Stimulated activated CD8-positive, alpha-beta memory T cell treated with anti-CD3 and anti-CD28 coated beads, Interleukin-7, amount 100 ng/mL, for 48 hours (primary cell): ENCODE measurements at places on chromosomes 12 and 14.
A peak's percentile ranks its signal among the peaks of the same experiment; 100 is the strongest.

GRCh38 chr12:104154286-104154685 is 16.3 kb upstream of the NFYB start:
- DNase-seq, result no peak

GRCh38 chr12:115946867-115947695 is 330.4 kb downstream of the MED13L start:
- DNase-seq, result no peak

- DNase-seq, result peak; percentile 11
These were observed 751 bp downstream of the P3H3 start for GRCh38 chr12:6828781-6829535.

DNA sequence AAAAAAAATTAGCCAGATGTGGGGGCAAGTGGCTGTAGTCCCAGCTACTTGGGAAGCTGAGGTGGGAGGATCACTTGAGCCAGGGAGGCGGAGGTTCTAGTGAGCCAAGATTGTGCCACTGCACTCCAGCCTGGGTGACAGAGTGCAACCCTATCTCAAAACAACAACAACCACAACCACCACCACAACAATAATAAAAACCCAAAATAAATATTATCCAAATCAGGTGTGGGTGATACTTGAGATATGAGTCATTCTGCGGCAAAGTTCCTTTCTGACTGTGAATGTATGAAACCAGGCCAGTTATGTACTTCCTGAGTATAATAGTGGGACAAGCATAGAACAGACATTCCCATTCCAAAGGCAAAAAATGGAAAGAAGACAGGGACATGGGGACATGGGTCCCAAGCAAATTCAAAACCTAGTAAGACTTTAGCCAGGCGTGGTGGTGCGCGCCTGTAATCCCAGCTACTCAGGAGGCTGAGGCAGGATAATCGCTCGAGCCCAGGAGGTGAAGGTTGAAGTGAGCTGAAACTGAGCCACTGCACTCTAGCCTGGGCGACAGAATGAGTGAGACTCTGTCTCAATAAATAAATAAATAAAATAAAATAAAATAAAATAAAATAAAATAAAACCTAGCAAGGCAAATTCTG is 9.7 kb upstream of the ERC1 start:
- no peak for DNase-seq

DNA sequence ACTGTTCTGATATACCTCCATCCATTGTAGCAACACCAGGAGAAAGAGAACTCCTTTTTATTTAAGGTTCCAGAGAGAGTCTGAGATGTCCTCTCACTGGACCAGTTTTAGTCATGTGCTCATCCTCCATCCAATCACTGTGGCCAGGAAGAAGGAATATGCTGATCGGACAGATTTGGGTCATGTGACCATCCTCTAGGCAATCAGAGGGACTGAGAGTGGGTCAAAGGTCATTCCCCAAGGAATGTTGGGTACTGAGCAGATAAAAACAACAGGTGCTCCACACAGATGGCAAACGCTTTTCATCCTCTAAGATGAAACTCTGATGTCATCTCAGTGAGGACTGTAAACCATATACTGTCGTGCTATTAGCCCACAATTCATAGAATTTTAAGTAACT is 28.8 kb upstream of the RPH3A start:
- DNase-seq, result no peak

GRCh38 chr12:95642583-95642982 is 91.3 kb upstream of the USP44 start:
- no peak for DNase-seq

GRCh38 chr14:70956511-70956910 is 49.3 kb downstream of the PCNX1 start:
- DNase-seq, result no peak

- DNase-seq, result no peak
These were observed 2.0 kb downstream of the NFKBIA start for GRCh38 chr14:35402323-35403113.

DNA sequence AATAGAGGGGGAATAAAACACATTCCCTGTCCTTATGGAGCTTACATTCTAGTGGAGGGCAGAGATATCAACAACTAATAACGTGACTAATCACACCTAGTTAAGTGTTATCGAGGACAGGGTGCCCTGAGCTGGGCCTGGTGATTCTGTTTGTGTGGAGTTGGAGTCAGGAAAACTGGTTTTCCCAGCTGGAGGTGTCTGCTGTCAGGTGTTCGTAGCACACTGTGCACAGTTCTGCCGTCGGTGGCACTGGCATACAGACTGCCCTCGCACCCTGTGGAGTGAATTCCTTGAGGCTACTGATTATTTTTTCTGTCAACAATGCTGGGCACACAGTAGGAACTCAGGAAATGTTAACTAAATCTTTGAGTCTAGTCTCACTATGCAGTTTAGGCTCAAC is 900 bp upstream of the MTERF2 start:
- no peak for DNase-seq

DNA sequence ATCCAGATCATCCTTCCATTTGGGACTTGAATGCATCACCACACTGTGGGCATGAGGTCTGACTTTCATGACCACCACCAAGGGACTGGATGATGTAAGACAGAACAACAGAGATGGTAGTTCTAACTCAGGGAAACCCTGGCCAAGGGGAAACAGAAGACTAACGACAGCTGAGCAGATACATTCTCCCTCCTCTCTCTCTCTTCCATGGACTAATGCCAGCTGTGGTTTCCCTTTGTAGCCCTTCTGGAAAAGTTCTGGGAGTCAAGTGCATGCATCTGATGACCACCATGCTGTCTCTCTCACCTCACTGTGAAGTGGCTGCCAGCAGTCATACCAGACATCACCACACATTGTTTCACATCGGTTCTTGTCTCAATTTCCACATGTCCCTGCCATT is 3.4 kb downstream of the TAS2R30 start:
- DNase-seq, result no peak
